Right ventricle myocardium inferior (tissue), 1 donor: ENCODE measurements at places on chromosomes 7 and 10.

GRCh38 chr7:36084485-36085091, 68.5 kb upstream of the EEPD1 start:
- DNase-seq, result no peak

DNA sequence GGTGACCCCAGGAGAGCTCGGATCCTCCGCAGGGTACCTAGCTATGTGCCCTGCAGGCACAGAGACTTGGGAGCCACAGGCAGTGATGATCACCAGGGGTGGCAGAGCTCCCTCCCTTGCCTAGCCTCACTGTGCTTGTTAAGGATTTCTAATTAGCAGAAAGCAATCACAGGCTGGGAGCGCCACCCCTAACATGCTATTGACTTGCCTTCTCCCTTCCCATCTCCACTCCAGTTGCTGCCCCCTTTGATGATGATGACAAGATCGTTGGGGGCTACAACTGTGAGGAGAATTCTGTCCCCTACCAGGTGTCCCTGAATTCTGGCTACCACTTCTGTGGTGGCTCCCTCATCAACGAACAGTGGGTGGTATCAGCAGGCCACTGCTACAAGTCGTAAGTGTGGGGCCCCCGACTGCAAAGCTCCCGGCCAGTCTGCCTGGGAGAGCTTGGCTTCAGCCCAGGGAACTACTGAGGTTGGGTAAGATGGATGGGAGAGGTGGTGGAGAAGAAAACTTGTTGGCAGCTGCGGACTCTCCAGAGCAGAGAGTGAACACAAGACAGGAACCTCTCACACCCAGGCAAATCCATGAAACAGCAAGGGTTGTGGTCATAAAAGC, 1.2 kb downstream of the PRSS1 start:
- DNase-seq, result no peak

- DNase-seq, result no peak
Observed at GRCh38 chr7:603152-603951, 83.7 kb upstream of the PDGFA start.

DNA sequence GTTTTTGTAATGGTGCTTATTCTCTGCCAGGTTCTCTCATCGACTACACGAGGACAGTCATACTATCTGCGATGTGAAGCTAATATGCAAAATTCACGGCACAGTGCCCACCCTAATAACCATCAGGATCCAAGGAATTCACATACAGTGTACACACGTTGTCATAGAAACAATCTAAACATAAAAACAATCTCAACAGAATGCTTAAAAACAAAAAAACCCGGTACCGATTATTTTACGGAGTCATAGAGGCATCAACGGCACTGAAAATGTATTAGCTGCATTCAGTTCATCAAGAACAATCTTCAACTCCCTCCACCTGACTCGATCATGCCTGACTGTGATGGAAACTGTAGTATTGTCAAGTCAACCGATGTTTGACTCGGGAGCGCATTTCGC, 628 bp downstream of the MRPS33 start:
- no peak for DNase-seq

GRCh38 chr10:114743521-114744231, 77.9 kb upstream of the FHIP2A start:
- DNase-seq, result no peak

- DNase-seq, result no peak
Observed at GRCh38 chr10:15486404-15486803, 115.3 kb upstream of the FAM171A1 start.

DNA sequence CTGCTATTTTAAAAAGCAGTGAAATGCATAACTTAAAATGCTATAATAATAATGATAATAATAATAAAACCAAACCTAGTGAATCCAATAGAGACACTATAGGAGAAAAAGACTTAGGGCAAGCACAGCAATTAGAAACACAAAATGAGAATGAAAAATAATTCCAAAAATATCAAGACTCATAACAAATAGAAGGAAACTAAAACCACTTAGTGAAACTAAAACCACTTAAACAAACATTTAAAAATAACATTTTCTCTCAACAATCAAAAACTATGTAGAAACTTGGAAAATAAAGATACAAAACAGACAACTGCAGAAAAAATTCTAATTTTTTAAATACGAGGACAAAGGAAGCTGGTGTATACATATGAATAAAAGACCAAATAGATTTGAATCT, 655.2 kb upstream of the NRG3 start:
- DNase-seq, result no peak

DNA sequence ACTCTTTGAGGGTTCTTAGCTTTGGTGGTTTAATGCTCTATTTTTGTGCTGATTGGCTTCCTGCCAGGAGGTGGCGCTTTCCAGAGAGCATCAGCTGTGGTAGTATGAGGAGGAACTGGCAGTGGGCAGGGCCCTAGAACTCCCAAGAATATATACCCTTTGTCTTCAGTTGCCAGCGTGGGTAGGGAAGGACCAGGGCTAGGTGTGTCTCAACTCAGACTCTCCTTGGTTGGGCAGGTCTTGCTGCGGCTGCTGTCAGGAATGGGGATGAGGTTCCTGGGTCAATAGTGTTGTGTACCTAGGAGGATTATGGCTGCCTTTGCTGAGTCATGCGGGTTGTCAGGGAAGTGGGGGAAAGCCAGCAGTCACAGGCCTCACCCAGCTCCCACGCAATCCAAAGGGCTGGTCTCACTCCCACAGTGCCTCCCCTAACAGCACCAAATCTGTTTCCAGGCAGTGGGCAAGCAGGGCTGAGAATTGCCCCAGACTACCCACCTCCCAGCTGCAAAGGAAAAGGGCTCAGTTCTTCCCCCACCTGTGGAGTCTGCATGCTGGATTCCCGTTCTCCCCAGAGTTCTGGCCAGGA, 191.5 kb downstream of the PHTF2 start:
- no peak for DNase-seq

GRCh38 chr10:122244001-122244975, 26.8 kb upstream of the BTBD16 start:
- DNase-seq, result no peak

DNA sequence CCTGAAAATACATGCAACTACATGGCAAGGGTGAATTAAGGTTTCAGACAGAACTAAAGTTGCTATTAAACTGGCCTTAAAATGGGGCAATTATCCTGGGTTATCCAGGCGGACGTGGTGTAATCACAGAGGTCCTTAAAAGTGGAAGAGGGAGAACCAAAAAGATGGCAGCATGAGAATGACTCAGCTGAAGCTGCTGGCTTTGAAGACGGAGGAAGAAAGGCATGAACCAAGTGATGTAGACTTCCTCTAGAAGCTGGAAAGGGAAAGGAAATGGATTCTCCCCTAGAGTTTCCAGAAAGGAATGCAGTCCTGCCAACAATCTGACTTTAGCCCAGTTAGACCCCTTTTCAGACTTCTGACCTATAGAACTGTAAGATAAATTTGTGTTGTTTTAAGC, 27.0 kb upstream of the UBN2 start:
- no peak for DNase-seq

DNA sequence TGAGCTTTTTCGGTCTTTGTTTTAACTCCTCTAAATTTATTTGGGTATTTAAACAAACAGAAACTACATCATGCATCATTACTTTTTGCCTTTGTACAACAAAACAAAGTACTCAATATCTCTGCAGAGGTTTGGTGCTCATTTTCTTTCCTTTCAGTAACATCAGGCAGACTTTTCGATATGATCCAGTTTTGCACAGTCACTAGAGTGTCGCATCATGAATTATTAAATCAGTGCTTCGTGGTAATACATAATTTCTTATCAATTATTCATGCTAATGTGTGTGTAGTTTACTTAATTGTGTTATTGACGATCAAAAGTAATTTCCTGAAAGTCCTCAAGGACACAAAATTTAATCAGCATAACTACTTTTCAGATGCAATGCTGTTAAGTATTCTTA, 31.8 kb downstream of the DRGX start:
- DNase-seq, result no peak

GRCh38 chr7:66183700-66184099, 21.4 kb upstream of the TPST1 start:
- DNase-seq, result no peak

DNA sequence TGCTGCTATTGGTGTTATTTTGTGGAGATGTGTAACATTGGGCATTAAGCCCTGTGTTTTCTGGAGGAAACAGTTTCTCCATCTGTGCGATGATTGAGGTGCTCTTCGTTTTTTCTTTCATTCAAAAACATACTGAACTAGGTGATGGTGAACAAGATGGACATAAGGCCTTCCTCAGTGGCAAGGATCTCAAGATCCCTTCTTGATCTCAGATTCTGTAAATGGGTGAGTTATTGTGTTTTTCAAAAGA, 759 bp upstream of the ELAPOR2 start:
- no peak for DNase-seq

GRCh38 chr10:133525444-133525843, 1.7 kb upstream of the CYP2E1 start:
- DNase-seq, result no peak

DNA sequence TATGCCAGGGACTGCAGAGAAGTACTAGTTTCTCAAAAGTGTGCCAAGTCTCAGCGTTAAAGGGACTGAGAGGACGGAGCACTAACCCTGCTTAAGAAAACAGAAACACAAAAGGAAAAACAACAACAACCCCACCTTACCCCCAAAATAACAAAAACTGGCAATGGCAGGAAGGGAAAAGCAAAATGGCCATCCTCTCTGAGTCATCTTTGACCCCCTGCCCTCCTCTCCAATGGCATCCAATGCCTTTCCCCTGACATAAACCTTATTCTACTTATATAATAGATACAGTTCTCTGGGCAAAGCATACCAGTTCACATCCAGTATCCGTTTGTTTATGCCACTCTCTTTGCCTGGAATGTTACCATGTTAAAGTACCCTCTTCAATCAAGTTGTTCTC, 1.6 kb downstream of the POLR1F start:
- no peak for DNase-seq

DNA sequence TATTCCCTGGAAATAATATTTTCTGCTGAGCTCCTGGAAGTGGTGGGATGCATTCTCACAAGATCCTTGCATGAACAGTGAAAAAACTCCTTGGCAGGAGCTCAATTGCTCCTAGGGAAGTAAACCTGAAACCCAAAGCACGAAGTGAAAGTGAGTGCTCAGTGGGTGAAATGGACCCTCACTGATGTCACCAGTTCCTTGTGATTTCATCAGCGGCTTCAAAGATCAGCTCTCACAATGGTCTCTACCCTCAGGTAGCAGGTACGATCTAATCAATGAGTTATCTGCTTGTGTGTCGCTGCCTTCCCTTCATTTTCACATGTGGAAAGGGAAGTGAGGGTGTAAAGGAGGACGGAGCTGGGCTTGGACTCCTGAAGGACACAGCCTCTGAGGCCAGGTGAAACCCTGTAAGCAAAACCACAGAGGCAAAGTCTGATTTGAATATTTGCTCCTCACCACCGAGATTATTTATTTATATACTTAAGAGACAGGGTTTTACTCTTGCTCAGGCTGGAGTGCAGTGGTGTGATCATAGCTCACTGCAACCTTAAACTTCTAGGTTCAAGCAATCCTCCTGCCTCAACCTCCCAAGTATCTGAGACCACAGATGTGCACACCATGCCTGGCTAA, 255.4 kb upstream of the LYZL1 start:
- no peak for DNase-seq

GRCh38 chr10:34710391-34710751, 104.7 kb downstream of the PARD3 start:
- DNase-seq, result no peak

GRCh38 chr7:70005891-70006260, 407.6 kb downstream of the AUTS2 start:
- DNase-seq, result no peak

GRCh38 chr7:50366311-50366710, 61.8 kb downstream of the IKZF1 start:
- DNase-seq, result no peak

GRCh38 chr7:24456526-24457218, 116.6 kb upstream of the PALS2 start:
- DNase-seq, result no peak

DNA sequence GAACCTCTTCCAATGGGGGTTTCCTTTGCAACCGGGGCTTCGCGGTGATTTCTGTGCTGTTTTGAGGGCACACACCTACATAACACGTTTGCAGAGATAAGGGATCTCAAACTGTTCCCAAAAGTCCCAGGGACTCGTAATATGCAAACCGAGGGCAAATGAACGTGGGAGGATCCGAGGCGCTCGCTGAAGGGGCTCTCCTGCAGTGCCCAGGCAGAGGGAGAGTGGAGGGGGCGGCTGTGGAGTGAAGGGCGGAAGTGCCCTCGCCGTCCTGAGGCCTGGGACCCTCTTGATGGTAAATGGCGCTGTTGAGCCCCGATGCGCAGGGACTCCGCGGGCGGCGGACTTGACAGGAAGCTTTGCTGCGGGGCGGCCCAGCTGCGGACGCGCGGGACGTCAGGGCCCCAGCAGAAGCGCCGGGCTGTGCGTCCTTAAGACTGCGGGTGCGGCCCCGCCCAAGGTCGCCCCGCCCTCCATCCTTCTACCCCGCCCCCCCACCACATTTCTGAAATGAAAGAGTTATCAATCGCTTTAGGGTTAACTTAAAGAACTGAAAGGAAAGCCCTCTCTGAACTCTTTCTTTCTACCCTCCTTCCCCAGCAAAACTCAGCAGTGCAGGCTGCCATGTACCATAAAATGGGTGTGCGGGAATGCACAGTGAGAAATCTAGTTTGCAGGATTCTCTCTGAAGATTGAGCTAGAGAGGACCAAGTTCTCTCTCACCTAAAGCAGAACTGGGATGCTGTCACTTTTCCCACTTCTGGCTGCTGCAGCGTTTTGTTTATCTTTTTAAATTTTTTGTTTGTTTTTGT, 151.8 kb upstream of the YAE1 start:
- DNase-seq, result peak; percentile 75

- no peak for DNase-seq
Observed at GRCh38 chr7:18315241-18315640, 180.3 kb upstream of the HDAC9 start.

- DNase-seq, result no peak
Observed at GRCh38 chr7:73971704-73972341, 56.1 kb upstream of the ELN start.

DNA sequence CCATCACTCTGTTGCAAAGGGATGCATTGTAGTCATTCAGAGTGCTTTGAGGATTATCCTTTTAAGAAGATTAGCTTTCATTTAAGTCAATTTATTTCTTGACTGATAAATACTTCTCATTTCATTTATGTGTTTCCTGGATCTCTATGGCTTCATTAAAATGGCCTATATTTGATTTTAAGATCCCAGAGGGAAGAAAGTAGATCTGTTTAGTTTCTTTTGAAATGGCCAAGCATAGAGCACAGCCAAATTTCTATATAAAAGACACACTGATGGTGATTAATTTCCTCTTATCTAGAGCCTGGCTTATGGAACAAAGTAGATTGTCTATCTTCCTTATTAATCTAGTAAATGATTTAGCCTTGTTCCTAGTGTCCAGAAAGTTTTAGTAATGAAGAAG, 129.7 kb upstream of the CALCR start:
- no peak for DNase-seq

GRCh38 chr10:84202349-84202748, 8.0 kb downstream of the CDHR1 start:
- DNase-seq, result no peak

GRCh38 chr7:142511801-142512200, 237.5 kb upstream of the PRSS1 start:
- DNase-seq, result no peak

- DNase-seq, result no peak
Observed at GRCh38 chr10:116395223-116395985, 32.2 kb upstream of the PNLIPRP3 start.
